CD4-positive, alpha-beta T cell treated with Interleukin-2 at 100 ng/mL for 4 hours (primary cell): ENCODE measurements at places on chromosomes 13 and 19.
A peak's percentile ranks its signal among the peaks of the same experiment; 100 is the strongest.

DNA sequence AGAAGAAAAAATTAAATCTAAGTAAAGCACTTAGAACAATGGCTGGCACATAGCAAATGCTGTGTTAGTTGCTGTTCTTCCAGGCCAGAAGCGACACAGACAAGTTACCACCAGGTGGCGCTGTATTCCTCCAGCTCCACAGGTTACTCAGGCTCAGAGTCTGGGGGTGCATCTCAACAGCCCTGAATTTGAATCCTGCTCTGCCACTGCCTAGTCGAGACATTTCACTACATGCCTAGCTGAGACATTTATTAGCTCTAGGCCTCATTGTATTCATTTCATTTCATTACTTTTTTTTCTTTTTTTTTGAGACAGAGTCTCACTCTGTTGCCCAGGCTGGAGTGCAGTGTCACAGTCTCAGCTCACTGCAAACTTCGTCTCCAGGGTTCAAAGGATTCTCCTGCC is 16.4 kb upstream of the CYP2B6 start:
- peak; percentile 85 for DNase-seq

- DNase-seq = no peak
Observed at GRCh38 chr19:9040131-9040530, 29.9 kb upstream of the MUC16 start.

DNA sequence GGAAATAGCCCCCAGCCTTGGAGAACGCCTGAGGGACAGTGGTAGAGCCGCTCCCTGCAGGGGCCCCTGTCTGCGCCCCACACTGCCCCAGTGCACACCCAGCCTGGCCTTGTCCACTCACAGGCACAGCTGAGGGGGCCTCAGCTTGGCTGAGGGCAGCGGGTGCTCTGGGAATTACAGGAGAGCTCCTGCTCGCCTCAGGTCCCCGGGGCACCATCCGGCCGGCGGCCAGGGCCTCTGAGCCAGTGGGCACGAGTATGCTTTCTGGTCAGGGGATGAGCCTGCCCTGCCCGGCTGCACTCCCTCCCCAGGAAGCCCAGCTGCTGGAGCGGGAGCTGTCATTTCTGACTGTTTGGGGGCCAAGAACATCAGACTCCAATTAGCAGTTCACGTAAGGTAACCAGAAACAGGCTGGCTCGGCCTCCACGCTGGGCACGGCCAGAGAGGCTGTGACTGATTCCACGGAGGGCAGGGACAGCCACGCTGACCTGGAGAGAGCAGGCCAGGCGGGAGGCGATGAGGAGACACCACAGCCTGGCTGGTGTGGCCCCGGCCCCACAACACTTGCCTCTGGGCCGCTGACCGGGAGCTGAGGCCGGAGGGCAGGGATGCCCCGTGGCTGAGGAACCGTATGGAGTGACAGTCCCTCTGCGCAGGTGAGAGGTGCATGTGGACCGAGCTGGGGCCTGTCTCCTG is 15.4 kb downstream of the CEBPG start:
- no peak for DNase-seq

DNA sequence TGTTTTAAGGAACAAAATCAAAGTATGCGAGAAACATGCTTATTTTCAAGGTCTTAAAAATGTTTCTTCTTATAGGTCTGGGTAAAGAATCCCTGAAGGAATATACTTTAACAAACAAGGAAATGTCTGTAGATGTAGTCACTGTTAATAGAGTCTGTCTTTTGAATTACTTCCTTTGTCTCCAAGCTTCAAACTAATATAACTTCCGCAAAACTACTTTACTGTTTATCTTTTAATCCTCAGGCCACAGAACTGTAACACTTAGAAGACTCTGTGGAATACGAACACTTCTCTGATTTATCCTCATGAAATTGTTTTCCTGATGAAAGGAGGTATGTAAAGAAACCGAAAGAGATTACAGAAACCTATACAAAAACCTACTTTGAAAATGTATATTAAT is 316.0 kb downstream of the PCDH9 start:
- DNase-seq = no peak

DNA sequence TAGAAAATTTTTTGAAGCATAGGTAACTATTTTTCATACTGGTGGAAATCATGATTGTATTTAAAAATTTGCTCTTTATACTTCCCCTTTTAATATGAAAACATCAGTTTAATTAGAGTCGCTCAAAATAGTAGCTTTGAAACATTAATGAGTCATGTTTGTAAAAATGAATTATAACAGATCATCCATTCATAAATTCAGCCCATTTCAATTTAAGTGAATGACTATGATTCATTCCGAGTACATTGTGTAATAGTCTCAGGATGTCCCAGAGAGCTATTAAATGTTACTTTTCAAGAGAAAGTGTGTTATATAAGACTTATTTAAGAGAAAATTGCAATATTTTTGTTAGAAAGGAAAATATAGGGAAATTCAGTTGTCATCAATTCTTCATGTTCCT is 111.0 kb downstream of the FNDC3A start:
- no peak for DNase-seq

GRCh38 chr19:4342314-4342614 is 1.1 kb upstream of the MPND start:
- DNase-seq = no peak

DNA sequence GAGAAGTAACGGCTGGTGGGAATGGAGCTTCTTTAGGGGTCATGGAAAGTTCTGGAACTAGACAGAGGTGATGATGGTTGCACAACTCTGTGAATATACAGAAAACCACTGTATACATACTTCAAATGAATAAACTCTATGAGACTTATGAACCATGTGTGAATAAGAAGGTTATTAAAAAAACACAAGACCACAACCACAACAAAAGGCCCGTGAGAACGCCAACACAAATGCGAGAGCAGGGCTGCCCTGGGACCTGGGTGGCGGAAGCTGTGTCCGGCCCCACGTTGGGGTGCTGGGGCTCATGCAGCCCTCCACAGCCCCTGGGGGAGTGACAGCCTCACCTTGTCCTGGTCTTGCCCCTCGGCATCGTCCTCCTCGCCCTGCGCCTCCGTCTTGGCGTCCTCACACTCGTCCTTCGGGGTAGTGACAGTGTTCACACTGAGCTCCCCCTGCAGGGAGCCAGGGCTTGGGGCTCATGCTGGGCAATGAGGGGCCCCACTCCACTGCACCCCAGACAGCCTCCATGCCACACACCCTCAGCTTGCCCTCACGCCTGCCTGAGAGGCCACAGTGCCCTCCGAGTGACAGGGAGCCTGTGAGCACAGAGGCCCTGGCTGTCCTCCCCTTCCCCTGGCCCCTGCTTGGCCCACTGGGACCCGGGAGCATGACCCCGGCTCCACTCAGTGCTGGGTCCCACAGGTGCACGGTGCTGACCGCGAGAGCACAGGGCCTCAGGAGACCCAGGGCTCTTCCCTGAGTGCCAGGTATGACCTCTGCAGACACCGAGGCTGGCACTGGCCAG is 16.0 kb downstream of the IZUMO4 start:
- DNase-seq = peak; percentile 19

DNA sequence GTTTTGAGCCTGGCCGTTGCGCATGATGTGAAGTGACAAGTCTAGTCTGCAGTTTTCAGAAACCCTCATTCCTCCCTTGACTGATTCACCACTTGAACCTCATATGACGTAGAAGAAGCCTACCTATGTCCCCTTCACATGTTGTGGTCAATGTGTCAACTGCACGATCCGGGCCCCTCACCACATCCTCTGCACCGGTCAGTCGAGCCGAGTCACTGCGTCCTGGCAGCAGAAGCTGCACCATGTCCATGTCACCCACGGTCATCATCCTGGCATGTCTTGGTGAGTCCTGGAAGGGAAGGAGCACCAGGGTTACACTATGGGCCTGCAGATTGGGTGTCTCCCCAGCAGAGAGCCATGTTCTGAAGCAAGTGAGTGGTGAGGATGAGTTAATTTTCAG is at the start of gene KIR2DL4:
TSS of gene KIR2DL4 (plus strand) at position 201 of the 400 bp plus-strand sequence. CDS start at position 243, 42 bp downstream.
- DNase-seq = no peak

DNA sequence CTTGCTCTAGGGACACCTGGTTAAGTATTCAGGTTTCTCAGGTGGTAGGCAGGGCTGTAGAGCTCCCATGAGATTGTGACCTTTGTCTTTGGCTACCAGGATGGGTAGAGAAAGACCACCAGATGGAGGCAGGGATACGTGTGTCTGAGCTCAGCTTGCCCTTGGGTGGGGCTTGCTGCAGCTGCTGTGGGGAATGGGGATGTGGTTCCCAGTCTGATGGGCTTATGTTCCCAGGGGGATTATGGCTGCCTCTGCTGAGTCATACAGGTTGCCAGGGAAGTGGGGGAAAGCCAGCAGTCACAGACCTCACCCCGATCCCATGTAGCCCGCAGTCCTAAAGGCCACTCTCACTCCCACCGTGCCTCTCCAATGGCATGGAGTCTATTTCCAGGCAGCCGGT is 659.9 kb upstream of the KLF12 start:
- no peak for DNase-seq

DNA sequence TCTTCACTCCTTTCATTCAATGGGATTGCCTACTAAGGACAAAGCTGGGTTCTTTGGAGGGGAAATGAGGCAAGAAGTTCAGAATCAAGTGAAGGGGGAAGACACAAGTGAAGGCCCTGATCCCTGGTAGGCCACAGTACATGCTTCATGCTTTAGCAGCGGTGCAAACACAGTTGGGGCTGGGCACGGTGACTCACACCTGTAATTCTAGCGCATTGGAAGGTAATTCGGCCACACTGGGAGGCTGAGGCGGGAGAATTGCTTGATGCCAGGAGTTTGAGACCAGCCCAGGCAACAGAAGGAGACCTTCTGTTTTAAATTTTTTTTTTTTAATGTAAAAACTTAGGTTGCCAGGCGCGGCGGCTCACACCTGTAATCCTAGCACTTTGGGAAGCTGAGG is 23.4 kb upstream of the GATAD2A start:
- DNase-seq = no peak

- DNase-seq = no peak
Observed at GRCh38 chr13:109615721-109616420, 170.5 kb downstream of the IRS2 start.

- DNase-seq = no peak
Observed at GRCh38 chr13:109812382-109812781, 26.0 kb upstream of the IRS2 start.

DNA sequence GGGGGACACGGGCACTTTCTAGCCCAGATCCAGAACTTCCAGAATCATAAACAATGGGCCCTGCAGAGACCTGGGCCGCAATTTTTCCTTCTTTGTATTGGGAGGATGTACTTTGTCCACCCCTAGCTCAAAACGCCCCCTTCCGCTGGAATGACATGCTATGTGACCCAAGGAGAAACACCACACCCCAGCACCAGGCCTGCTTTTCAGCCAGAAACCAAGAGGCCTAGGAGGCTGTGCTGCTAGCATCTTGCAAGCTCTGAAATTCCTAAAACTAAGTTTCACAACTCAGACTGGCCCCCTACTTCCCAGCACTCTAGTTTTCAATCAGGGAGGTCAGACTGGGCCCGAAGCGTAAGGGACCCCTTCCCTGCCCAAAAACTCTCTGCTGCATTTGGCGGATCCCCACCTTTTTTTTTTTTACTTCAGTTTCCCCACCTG is 538 bp downstream of the LSM4 start:
- DNase-seq = peak; percentile 32

- no peak for DNase-seq
Observed at GRCh38 chr13:112849500-112849899, 119.5 kb upstream of the MCF2L start.

- DNase-seq = no peak
Observed at GRCh38 chr19:3094601-3095440, 659 bp downstream of the GNA11 start.

DNA sequence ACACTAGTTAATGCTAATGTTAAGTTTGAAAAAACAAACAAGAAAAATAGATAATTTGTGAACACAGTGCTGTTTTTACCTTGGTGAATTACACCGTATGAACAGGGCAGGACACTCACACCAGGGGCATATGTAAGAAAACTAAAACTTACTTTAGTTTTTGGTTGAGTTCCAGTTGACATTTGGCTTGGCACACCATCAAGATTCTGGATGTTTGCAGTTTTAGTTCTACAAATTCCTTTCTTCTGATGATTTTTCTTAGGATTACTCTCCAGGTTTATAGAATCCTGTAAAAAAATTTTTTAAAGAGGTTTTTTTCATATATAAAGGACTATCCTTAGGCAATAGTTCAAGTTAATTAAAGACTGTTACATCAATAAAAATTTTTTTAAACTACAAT is 238.5 kb upstream of the STARD13 start:
- DNase-seq = no peak

GRCh38 chr13:109924376-109924775 is 138.0 kb upstream of the IRS2 start:
- DNase-seq = no peak

- peak; percentile 2 for DNase-seq
Observed at GRCh38 chr13:73275163-73275562, 216.4 kb downstream of the KLF5 start.

- DNase-seq = no peak
Observed at GRCh38 chr13:95418946-95419345, 117.7 kb upstream of the ABCC4 start.

GRCh38 chr19:54532528-54532927 is 29.9 kb downstream of the LAIR2 start:
- peak; percentile 10 for DNase-seq

- DNase-seq = peak; percentile 72
Observed at GRCh38 chr13:99275093-99275469, 16.9 kb upstream of the GPR18 start.

DNA sequence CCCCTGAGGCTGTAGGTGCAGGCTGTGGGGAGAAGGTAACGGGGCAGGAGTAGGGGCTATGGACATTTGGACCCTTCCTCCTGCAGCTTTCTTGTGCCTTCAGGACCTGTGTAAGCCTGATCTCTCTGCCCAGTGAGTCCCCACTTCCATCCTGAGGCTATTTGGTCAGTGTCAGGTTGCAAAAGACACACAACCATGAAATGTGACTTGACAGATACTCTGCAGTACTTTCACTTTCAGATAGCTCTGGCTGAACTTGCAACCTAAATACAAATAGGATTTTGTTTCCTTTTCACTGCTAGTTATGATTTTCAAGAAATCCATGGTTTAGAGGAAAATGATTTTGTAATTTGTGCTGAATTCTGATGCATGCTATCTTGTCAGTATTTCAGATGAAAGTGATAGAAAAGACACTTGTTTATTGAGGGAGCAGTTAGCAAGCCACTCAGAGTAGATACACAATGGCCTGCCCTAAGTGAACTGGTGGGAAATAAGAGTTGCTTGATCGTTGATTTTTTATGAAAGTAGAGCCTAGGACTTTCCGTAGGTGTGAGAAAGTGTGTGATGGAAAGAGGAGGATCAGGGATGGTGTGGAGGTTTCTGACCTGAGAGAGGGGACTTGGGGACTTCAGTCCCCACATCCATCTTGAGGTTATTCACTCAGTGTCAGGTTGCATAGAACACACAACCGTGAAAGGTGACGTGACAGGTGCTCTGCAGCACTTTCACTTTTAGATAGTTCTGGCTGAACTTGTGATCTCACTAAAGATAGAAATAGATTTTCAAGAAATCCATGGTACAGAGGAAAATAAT is 18.1 kb upstream of the EID2 start:
- DNase-seq = peak; percentile 35

GRCh38 chr19:42596391-42597072 is 1.8 kb upstream of the CEACAM8 start:
- peak; percentile 34 for DNase-seq
